ENCODE measurements at places on chromosomes 5 and 9.

DNA sequence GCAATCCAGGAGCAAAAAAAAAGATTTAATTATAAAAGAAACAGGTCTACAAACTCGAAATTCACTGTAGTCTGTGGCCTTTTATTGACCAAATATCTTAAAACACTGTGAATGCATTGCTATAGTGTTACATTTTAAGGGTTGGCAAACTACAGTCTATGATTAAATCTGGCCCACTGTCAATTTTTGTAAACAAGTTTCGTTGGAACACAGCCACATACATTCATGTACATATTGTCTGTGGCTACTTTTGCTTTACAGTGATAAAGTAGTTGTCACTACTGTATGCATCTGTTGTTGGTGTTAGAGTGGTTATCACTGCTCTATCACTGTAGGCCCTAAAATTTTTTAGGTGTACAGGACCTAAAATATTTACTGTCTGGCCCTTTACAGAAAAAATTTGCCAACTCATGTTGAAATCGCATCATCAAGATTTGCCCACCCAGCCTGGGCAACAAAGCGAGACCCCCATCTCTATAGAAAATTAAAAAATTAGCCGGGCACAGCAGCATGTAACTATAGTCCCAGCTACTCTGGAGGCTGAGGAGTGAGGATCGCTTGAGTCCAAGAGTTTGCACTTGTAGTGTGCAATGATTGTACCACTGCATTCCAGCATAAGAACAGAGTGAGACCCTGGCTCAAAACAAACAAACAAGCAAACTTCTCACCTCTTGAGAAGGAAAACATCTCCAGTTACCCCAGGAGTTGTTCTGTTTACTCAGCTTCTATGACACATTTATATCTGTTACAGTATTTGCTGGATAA, 89.0 kb downstream of the ERBIN start:
- DNase-seq = no peak

- no peak for DNase-seq
Measured at GRCh38 chr5:37791321-37791720, 48.5 kb downstream of the GDNF start.

DNA sequence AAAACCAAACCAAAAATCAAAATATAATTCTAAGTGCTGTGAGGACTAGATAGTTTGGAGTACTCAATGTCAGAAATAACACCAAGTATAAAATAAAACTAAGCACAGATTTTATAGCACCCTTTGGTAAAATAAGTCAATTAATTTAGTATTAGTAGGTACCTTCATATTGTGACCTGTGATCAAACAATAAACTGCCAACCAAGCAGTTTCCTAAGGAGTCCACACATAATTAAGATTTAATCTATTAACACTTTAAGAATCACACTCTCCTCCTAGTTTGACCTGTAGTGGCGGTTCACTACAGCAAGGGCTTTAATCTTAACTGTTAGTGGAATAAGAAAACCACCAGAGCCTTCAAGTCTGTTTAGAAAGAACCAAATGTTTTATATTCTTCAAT, 2.8 kb downstream of the HNRNPK start:
- no peak for DNase-seq

DNA sequence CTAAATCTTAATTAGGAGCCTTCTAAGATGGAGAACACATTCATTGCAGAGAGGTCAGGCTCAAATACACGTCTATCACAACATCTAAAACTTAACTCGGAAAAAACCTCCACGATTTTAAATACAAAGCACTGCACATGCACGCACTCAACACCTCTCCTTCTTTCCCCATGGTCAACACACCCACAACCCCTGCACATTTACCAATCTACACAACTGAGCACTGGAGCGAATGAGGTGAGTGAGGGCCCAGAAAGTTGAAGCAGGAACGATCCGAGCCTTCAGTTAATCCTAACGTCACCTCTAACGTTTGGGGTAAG, 278 bp upstream of the NIPSNAP3A start:
- no peak for DNase-seq

GRCh38 chr5:109388407-109388806, 21.4 kb downstream of the PJA2 start:
- DNase-seq = no peak

GRCh38 chr5:172093559-172093958, 87.1 kb upstream of the FBXW11 start:
- DNase-seq = no peak

DNA sequence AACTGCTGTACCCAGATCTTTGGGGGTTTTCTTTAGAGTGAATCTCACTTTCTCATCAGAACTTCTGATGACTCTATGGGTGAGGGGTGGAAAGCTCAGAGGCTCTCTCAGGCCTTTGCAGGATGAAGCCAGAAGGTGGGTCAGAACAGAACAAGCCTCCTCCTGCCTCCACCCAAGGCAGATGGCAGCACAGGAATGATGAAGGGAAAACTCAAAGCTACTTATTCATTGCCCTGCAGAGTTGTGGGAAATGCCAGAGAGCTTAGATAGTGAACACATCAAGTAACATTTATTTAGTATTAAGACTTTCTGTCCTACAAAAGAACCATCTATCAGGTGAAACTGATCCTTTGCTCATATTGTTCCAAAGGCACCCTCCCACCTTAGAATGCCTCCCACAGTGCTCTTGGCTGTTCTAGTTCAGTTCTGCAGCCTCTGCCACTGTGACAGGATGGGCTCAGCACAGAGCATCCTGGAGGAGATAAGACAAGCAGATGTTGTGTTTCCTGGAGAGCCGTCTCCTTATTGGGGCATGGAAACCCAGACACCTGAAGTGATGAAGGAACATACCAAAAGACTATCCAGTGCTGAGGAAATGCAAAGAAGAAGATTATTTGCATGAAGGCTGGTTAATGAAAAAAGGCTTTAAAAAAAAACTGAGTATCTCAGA, 146.6 kb downstream of the ADAMTS12 start:
- no peak for DNase-seq

DNA sequence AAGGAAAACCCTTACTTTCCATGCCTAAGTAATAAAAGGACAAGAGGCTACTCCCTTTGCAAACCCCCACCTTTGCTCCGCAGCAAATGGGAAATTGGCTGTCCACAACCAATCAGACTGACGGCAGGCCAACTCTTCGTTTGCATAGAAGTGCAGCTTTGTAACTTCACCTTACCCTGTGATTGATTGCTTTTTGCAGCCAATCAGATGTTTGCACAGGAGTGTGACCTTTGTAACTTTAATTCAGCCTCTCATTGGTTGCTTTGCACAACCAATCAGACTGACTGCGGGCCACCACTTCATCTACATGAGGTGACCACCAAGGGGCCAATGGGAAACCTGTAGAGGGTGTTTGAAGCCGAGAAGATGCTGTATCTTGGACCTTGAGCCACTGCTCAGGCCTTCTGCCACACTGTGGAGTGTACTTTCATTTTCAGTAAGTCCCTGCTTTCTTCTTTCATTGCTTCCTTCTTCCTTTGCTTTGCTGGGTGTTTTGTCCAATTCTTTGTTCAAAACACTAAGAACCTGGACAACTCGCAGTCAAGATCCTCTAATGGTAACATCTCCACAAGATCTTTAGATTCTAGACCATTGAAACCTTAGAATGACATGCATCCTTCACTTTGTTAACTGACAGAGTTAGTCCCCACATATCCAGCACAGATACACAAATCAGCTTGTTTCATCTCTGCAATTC, 51.3 kb upstream of the FREM1 start:
- DNase-seq = no peak

- DNase-seq = no peak
Measured at GRCh38 chr5:170642066-170642735, 138.4 kb downstream of the KCNIP1 start.

- no peak for DNase-seq
Measured at GRCh38 chr5:83277953-83278352, 193.6 kb upstream of the VCAN start.

DNA sequence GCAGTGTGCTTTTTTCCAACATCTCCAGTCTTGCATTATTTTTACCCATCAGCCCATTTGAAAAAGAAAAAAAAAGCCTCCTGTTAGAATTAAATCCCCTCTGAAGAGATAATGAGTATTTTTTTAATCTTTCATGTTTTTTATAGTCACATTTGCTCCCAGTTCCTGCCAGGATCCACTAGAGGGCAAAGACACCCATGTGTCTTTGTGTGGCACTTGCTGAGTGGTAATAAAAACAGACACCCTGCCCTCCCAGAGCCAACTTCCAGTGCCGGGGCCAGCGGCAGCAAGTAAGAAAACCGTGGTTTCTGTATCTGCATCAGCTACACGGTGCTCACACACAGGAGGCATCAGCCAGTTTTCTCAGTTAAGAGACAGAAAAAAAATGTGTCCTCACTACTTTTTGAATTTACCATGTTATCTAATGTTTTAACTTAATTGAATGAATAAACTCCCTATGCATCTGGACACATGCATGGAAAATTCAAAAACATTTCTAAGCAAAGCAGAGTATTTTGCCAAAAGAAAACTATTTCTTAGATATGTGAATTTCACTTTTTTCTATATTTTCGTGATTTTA, 70.2 kb upstream of the PLEKHG4B start:
- DNase-seq = no peak

- DNase-seq = no peak
Measured at GRCh38 chr9:69946800-69947437, 96.7 kb upstream of the MAMDC2 start.

DNA sequence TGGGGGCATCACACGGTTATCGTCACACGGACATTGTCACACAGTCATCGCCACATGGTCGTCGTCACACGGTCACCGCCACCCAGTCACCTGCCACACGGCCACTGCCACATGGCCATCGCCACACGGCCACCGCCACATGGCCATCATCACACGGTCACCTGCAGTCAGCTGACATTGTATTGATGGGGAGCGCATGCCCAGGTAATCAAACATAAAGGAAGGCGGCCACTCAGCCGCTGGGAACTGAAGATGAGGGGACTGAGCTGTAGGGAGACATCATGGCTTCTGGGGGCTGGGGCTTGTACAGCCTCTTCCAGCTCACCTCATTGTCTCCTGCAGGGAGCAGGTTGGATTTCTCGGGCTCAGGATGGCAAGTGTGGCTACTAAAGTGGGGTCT, 49.2 kb downstream of the MRPL36 start:
- no peak for DNase-seq

- DNase-seq = no peak
Measured at GRCh38 chr5:97548739-97549080, 365.7 kb upstream of the RIOK2 start.

GRCh38 chr5:56574778-56575177, 240.6 kb upstream of the MAP3K1 start:
- no peak for DNase-seq

- no peak for DNase-seq
Measured at GRCh38 chr5:149996205-149996890, 4.1 kb downstream of the TIGD6 start.

DNA sequence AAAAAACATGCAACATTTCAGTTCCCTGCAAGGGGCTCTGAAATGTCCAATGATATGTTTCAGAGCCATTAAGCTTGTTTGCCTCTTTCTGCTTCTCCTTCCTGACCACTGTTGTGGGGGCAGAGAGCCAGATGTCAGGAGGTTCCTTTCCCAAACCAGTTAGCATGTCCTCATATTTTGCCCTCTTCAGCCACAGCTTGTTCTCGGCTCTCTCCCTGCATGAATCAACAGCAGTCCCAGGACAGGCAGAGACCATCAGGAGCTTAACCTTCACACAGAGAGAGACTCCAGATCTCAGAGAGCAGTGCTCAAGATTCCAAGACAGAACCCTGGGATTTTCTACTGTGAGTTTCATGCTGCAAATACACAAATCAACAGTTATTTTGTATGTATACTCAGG, 218.5 kb downstream of the COMMD10 start:
- DNase-seq = no peak

GRCh38 chr5:137808503-137809135, 54.5 kb upstream of the HNRNPA0 start:
- DNase-seq = no peak

DNA sequence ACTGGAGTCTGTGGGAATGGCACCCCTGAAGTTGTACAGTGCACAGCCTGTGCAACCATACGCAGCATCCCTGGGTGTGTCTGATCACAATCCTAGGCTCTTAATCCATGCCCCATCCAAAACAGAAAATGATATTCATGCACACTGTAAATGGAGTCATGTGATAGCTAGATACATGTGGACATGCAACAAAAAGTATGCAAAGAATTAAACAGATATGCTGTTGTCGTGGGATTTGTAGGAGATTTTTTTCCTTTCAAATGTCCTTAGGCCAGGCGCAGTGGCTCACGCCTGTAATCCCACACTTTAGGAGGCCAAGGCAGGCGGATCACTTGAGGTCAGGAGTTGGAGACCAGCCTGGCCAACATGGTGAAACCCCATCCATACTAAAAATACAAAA, 36.1 kb downstream of the PRRX2 start:
- DNase-seq = no peak

- no peak for DNase-seq
Measured at GRCh38 chr5:16897284-16897704, 38.8 kb downstream of the MYO10 start.

DNA sequence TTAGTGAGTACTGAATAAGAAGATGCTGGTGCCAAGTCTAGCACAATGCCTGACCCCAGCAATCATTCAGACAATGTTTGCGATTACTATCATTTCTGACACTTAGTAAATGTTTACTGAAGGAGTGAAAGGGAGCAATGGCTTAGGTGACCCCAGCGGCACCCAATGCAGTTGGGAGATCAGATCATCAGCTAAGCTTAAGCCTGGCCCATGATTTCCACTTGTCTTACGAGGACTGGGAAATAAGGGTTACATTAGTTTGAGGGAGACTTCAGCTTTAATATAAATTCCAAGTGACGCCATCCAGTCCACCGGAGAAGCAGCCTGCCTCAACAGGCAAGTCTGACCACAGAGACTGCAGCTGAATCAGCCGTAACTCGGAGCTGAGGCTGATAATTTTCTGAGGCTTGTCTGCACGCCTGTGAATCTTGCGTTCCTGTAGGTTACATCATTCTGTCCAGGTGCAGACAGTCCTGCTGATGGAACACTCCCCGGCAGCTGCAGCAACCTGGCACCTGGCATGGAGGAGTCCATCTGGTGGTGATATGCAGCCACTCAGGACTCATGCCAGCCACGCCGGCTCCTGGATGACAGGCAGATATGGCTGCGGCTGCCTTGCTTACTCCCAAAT, 34.9 kb upstream of the FGF1 start:
- no peak for DNase-seq

DNA sequence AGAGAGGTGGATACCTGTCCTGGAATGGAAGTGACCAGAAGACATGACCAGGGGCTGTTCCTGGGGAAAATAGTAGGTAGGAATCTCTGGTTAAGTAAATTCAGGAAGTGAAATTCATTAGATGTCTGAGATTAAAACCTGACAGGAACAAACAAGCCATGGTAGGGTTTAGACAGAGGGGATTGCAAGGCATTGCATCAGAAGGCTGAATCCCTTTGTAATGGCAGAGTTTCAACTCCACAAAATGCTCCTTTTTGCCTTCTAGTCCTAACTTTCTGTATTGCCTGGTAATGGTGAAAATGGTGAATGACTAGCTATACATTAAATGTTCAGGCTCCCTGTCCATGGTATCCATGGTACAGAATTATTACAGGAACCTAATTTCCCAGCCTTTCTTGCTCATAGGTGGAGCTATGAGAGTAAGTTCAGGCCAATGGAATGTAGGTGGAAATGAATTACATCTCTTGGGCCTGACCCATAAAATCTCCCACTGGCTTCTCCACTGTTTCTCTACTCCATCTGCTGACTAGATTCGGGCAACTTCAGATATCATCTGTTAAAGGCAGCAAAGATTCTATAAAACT, 113.4 kb upstream of the CNTLN start:
- DNase-seq = no peak
